ENCODE measurements at places on chromosomes 1 and 21. TPM values are rescaled to one million over a fixed set of nuclear protein-coding genes. Genes with fewer than 3 reads are reported as not detected.
A peak's percentile ranks its signal among the peaks of the same experiment; 100 is the strongest.

The C1orf21 gene
- 0.08 TPM for polyA plus RNA-seq

GRCh38 chr1:88701275-88701674 is 17.2 kb downstream of the PKN2 start:
- H3K36me3 ChIP-seq, result no peaks in the 10 kb centered on the region
- no peaks in the 10 kb centered on the region for H3K27me3 ChIP-seq
- DNase-seq, result peak; percentile 37
- H3K27ac ChIP-seq, result peak overlapping the region; percentile 67
- H3K4me1 ChIP-seq, result peaks cover 48% of the 10 kb centered on the region
- peak overlapping the region; percentile 56 for H3K4me3 ChIP-seq

DNA sequence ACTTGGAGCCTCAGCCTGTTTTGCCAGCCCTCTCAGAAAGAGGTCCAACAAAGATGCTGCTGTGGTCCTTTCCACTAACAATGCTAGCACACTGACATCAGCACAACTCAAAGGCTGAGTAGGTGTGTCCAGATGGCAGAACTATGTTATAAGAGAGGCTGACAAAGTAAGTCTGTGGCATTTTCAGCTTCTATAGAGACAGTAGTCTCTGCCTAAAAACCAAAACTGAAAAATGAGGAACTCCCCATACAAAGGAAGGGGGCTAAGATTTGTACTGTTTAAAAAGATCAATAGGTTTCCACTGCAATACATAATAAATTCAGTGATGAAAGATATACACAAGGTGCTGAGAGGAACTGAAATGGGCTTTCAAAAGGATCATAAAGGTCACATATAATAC is 12.3 kb downstream of the ERO1B start:
- H3K4me1 ChIP-seq, result peaks cover 24% of the 10 kb centered on the region
- DNase-seq, result no peak
- H3K4me3 ChIP-seq, result no peak overlapping the region
- peaks cover 12% of the 10 kb centered on the region for H3K36me3 ChIP-seq
- no peaks in the 10 kb centered on the region for H3K27me3 ChIP-seq

DNA sequence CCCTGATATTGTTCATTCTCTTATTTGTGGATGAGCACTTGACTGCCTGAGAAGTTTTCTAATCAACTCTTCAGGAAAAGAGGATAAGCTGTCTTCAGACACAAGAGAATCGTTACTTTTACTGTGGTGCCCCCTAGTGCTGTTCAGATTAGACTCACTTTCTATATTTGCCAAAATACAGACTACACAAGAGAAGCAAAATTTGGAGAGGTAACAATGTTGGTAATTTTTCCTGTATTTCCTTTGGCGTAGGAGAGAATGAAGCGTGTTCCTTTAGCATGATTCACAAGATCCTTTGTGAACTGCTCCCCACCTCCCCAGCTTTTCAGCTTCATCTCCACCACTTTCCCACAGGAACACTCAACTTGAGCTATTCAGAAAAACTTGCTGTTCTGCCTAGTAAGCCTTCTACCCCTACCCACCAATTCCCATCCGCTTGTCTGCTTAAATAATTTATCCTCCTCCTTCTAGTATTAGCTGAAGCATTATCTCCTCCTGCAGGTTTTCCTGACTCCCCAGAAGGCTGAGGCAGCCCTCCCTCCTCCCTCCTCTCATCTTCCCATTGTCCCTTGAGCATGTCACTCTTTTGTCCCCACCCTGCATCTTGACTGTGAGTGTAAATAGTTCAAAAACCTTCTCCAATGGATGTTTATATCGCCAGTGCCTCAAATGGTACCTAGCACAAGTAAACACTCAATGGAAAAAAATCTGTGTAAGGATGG is 4.5 kb downstream of the TNFSF4 start:
- H3K4me3 ChIP-seq, result peak overlapping the region; percentile 45
- peaks cover 65% of the 10 kb centered on the region for H3K4me1 ChIP-seq
- H3K36me3 ChIP-seq, result no peaks in the 10 kb centered on the region
- no peaks in the 10 kb centered on the region for H3K27me3 ChIP-seq
- H3K27ac ChIP-seq, result peak overlapping the region; percentile 55
- peak; percentile 17 for DNase-seq

GRCh38 chr1:85283475-85284199 is 7.2 kb upstream of the BCL10 start:
- H3K4me1 ChIP-seq, result peaks cover 14% of the 10 kb centered on the region
- no peaks in the 10 kb centered on the region for H3K27me3 ChIP-seq
- peak overlapping the region; percentile 49 for H3K27ac ChIP-seq
- H3K36me3 ChIP-seq, result peaks cover 11% of the 10 kb centered on the region
- no peak for DNase-seq

GRCh38 chr1:67280696-67281095 is 27.0 kb upstream of the IL12RB2 start:
- H3K4me3 ChIP-seq, result no peak overlapping the region
- no peaks in the 10 kb centered on the region for H3K27me3 ChIP-seq
- H3K4me1 ChIP-seq, result no peaks in the 10 kb centered on the region
- DNase-seq, result no peak
- H3K36me3 ChIP-seq, result no peaks in the 10 kb centered on the region

DNA sequence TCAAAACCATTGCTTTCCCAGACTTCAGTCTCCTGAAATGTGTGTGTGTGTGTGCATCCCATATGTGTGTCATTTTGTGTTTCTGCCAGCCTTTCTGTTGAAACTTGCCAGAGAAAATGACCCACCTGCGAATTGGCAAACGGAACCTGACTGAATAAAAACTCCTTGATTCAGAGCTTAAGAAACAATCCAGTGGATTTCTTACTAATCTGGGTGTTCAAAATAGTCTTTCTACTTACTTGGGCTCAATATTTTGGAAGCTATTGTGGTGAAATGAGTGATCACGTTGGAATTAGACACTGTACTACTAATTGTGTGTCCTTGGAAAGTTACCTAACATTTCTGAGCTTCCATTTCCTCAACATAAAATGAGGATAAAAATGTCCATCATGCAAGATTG is 138.9 kb upstream of the ERG start:
- peaks cover 17% of the 10 kb centered on the region for H3K4me1 ChIP-seq
- no peak for DNase-seq
- no peak overlapping the region for H3K27ac ChIP-seq

The RABGGTB gene
- polyA plus RNA-seq, result 8.9 TPM

The MRPL9 gene
- polyA plus RNA-seq, result 160 TPM

The PDE9A gene
- 1.3 TPM for polyA plus RNA-seq

DNA sequence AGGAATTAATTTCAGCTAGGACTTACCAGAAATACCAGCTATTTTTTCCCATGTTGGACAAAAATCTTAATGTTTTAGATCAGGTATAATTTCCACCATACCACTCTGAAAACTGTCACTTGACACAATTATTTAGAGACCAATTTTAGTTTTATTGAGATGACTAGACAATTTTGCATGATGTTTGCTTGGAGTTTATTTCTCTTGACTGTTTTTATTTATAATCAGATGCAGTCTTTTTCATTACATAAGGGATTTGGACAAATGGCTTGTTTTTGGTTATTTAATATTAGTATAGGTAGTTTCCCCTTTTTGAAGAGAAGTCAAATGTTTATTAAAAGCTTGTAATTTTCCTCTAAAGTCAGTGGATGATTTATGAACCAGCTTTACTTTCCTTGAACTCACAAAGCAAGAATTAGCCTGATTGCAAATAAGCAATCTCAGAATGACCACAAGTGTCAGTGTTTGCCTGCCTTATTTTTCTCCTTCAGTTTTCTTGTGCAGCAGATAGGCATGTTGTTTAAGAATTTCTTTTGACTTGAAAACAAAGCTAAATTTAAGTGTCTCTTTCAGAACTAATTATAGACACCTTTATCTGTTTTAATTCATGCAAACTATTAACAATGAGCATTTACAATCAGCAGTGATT is 3.8 kb upstream of the B3GALT2 start:
- no peak for DNase-seq
- peak overlapping the region; percentile 59 for H3K27ac ChIP-seq
- peaks cover 26% of the 10 kb centered on the region for H3K4me1 ChIP-seq
- no peak overlapping the region for H3K4me3 ChIP-seq
- H3K27me3 ChIP-seq, result no peaks in the 10 kb centered on the region

The TSPEAR gene
- polyA plus RNA-seq, result not detected

- H3K4me3 ChIP-seq, result no peak overlapping the region
- no peaks in the 10 kb centered on the region for H3K4me1 ChIP-seq
- H3K27ac ChIP-seq, result no peak overlapping the region
- H3K36me3 ChIP-seq, result no peaks in the 10 kb centered on the region
- DNase-seq, result no peak
Observed at GRCh38 chr1:97050506-97050905, 328.9 kb downstream of the PTBP2 start.

DNA sequence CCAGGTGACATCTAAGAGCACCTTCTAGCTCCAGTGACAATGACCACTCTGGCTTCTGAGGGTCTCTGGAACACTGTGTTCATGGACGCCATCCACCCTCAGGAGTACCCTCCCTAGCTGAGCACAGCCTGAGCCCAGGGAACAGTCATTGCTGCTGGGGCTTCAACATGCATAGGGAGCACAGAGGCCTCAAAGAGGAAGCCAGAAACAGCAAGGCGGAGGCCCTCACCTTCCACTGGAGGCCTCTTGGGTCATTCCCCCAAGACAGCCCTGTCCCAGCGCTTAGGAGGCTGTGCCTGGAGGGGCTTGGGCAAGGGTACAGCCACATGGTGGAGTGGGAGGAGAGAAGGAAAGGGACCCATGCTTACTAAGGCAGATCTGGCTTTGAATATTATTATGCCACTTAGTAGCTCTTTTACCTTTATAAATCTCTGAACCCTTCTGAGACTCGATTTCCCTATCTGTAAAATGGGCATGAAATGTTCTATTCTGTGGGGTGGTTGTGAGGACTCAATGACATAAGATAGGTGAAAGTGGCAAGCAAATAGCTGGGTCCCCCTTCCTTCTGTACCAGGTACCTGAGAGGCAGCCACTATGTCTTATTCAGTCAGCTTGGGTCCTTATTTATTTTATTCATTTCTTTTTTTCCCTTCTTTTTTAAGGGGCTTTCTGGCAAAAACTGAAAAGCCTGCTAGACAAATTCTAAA is 32.8 kb downstream of the PTAFR start:
- H3K27me3 ChIP-seq, result no peaks in the 10 kb centered on the region
- DNase-seq, result no peak
- H3K4me1 ChIP-seq, result peaks cover 22% of the 10 kb centered on the region
- H3K4me3 ChIP-seq, result no peak overlapping the region
- no peaks in the 10 kb centered on the region for H3K36me3 ChIP-seq
- H3K27ac ChIP-seq, result no peak overlapping the region

The NGF gene
- not detected for polyA plus RNA-seq

DNA sequence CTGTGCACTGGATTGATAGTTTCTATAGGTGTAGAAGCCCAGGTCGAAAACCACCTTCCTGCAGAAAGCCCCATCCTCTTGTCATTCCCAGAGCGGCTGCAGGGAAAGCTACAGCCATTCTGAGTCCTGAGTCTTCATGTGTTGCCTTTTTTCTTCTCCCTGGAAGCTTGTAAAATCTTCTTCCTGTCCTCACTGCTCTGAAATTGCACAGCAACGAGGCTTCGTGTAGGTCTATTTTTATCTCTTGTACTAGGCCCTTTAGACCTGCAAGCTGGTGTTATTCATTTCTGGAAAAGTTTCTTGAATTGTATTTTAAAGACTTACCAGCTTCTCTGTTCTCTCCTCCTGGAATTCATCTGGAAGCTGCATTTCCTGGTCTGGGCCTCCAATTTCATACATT is 44.2 kb upstream of the ETS2 start:
- peaks cover 11% of the 10 kb centered on the region for H3K27me3 ChIP-seq
- no peak for DNase-seq
- H3K4me1 ChIP-seq, result peaks cover 4% of the 10 kb centered on the region
- no peak overlapping the region for H3K27ac ChIP-seq

- DNase-seq, result peak; percentile 2
- no peak overlapping the region for H3K4me3 ChIP-seq
- no peaks in the 10 kb centered on the region for H3K27me3 ChIP-seq
- H3K36me3 ChIP-seq, result peaks cover 12% of the 10 kb centered on the region
- H3K4me1 ChIP-seq, result peaks cover 24% of the 10 kb centered on the region
- H3K27ac ChIP-seq, result no peak overlapping the region
Observed at GRCh38 chr1:156961709-156962108, 41.3 kb downstream of the LRRC71 start.

GRCh38 chr1:156444407-156445001 is 56.1 kb downstream of the MEF2D start:
- H3K27ac ChIP-seq, result no peak overlapping the region
- peaks cover 86% of the 10 kb centered on the region for H3K27me3 ChIP-seq
- no peak overlapping the region for H3K4me3 ChIP-seq
- H3K36me3 ChIP-seq, result no peaks in the 10 kb centered on the region
- H3K4me1 ChIP-seq, result peaks cover 6% of the 10 kb centered on the region

DNA sequence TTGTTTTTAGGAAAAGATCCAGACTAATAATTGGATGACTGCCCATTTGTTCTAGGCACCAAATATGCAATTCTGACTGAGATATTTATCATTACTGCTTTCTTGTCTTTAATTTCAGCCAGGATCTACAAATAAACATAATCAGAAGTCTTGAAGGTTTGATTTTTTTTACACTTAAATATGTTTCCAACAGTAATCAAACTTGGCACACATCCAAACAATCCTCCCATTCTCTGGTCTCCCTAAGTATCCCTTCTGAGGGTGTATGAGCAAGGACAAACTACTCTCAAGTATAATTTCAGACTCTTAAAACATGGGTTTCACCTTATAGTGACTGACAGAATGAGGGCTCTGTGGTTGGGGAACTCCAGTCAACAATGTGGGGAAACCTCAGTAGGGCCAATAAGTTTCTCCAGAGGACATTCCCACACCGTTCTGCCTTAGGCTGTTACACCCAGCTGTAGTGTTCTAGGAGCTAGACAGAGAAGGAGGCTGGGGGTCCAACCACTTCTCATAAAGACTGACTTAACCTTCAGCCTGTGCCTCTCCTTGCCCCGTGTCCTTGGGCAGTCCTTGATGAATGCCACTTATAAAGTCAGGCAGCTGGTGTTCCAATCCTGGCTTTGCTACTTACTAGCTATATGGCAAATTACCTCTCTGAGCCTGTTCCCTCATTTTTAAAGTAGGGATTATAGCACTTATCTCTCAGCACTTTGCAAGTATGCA is 1.5 kb upstream of the PALMD start:
- no peak overlapping the region for H3K27ac ChIP-seq
- peaks cover 4% of the 10 kb centered on the region for H3K4me1 ChIP-seq
- no peak for DNase-seq
- H3K4me3 ChIP-seq, result no peak overlapping the region

DNA sequence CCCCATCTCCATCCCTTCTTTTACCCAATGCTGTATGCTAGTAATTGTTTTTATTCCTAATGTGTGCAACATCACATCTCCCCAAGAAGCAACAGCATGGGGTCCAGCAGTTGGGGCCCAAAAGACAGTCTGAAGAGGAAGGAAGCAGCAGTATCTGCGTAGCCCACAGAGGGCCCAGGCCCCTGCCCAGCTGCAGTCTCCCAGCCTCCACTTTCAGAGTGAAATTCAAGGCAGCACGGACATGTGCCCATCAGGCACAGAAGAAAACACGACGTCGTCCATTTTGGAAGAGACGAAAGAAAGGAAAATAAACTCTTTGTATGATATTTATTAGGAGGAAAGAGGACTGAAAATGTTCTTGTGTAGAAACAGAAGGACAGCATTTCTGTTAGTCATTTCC is 37.4 kb downstream of the NCF2 start:
- peak overlapping the region; percentile 54 for H3K27ac ChIP-seq
- H3K4me3 ChIP-seq, result no peak overlapping the region
- peaks cover 8% of the 10 kb centered on the region for H3K36me3 ChIP-seq
